ENCODE measurements at places on chromosomes 7 and 10. TPM values are rescaled to one million over a fixed set of nuclear protein-coding genes. Genes with fewer than 3 reads are reported as not detected.

CREM gene
- polyA plus RNA-seq: 48.5 TPM

SPDYE16 gene
- polyA plus RNA-seq: 1.9 TPM

LFNG gene
- 35.2 TPM for polyA plus RNA-seq

NUTM2D gene
- polyA plus RNA-seq: 9.9 TPM

SEC23IP gene
- polyA plus RNA-seq: 69.4 TPM

GRM3 gene
- polyA plus RNA-seq: 0.22 TPM

PLEKHS1 gene
- 0.04 TPM for polyA plus RNA-seq

Measured in right renal pelvis (tissue), 4 donors.